ENCODE measurements at places on chromosomes 6 and 20. TPM values are rescaled to one million over a fixed set of nuclear protein-coding genes. Genes with fewer than 3 reads are reported as not detected.

LPA gene
- not detected for total RNA-seq

NRN1 gene
- total RNA-seq: not detected

MAS1 gene
- total RNA-seq: not detected

RIPPLY2 gene
- total RNA-seq: not detected

CD93 gene
- total RNA-seq: under 0.01 TPM

SNX14 gene
- 98.1 TPM for total RNA-seq

WDR46 gene
- total RNA-seq: 84.4 TPM

PXMP4 gene
- total RNA-seq: 3.8 TPM

DNMT3B gene
- total RNA-seq: 1.5 TPM

LHFPL5 gene
- 0.07 TPM for total RNA-seq

TSHZ2 gene
- total RNA-seq: 1.0 TPM

OOEP gene
- 0.14 TPM for total RNA-seq

HLA-DQB1 gene
- not detected for total RNA-seq

GATA5 gene
- total RNA-seq: not detected

RAB44 gene
- total RNA-seq: under 0.01 TPM

All from nasal cavity respiratory epithelium epithelial cell of viscerocranial mucosa (primary cell).